Activated T-helper 1 cell treated with anti-CD3 and anti-CD28 coated beads, Interleukin-2, amount 50 U/mL, for 16 hours (primary cell): ENCODE measurements at places on chromosomes 11 and 22.

GRCh38 chr11:112697391-112698178 is 263.6 kb upstream of the NCAM1 start:
- no peak for DNase-seq

GRCh38 chr11:88680806-88681205 is 343.3 kb upstream of the CTSC start:
- no peak for DNase-seq

DNA sequence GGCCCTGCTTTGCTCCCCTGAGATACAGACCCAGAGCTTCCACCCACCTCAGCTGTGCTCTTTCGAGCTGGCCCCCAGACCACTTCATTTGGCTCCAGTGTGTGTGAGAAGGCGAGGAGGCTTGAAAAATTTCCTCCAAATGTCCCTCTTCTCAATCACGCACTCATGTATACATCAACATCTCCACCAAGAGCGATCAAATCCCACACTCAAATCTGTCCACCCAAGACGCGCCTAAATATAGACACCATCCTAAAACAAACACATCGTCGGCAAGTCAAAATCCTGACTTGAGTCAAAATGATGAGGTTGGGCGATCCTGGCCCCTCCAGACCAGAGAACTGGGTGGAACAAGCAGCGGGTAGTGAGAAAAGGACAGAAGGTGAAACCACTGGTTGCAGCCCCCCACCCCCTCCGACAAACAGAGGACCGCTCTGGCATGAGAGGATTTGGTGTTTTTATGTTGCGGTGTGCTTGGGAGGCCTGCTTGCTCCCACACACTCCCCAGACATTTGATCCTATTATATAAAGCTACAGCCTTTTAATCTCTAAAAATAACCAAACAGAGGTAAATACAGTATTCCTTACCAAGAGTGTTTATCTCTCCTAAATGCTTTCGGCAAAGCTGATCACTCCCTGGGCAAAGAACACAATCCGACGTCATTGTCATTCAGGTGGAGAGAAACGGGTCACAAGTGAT is 10.2 kb downstream of the MN1 start:
- no peak for DNase-seq

DNA sequence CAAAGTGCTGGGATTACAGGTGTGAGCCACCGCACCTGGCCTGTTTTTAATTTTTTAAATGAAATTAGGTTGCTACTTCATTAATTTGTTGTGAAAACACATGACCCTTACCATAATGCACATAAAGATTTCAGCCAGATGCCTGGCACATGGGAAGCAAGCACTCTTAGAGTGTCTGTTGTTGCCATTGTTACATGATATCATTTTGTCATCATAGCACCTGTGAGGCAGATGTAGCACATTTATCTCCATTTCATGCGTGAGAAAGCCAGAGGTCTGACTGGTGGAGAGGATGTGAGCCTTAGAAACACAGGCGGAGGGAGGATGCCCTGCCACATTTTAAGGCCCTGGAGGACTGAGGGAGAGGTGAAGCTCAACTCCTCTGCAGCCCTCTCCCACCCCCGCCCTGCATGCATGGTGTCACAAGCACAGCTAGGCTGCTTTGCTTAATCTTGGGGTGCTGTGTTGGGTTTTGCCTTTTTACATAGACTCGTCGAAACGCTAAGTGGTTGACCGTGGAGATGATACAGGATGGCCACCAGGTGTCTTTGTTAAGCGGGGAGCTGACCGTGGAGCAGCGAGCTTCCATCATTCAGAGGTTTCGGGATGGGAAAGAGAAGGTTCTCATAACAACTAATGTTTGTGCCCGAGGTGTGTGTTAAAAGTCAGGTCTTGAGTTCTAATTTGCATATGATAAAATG is 14.0 kb downstream of the DDX25 start:
- no peak for DNase-seq

- DNase-seq: peak; percentile 30
Observed at GRCh38 chr11:63999349-64000025, 13.2 kb downstream of the OTUB1 start.

DNA sequence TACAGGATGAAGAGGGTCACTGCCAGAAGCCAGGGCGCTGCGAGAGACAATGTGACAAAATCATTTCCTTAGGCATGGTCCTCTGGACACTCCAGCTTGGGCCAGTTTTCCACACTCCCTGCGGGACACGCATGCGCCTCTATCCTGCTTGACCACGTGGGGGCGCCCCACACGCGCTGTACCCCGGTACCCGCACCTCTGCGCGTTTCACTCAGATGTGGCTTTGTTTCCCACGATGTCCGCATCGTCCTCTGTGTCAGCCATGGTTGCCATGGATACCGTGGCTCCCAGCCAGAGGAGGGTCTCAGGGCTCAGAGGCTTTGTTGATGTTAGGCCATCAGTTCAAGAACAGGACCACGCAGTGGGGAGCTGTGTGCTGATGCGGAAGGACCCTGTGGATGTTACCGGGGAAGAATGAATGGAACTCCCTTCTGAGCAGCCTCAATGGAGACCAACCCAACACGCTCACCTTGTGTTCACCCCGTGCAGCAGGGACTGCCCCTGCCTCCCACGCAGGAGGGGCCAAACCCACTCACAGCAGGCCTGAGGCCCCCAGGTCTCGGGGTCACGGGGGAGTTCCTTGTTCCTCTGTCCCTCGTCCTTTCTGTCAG is 101.1 kb upstream of the SLC22A12 start:
- DNase-seq: peak; percentile 11

- DNase-seq: no peak
Observed at GRCh38 chr22:36585841-36586240, 56.9 kb upstream of the EIF3D start.

DNA sequence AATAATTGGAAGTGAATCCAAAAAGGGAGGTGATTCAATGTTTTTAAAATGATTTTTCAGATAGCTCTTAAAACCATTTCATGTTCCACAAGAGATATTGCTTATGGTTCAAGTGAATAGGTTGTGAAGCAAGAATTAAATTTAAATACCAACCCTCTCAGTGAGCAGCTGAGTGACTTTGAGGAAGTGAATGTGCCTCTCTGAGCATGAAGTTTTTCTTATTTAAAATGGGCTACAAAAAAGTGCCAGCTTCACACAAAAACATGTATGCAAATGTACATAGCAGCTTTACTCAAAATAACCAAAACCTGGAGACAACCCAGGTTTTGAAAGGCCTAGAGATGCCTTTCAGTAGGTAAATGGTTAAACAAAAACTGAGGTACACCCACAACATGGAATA is 35.5 kb upstream of the GAB4 start:
- DNase-seq: no peak

- DNase-seq: no peak
Observed at GRCh38 chr22:20405931-20406685, 12.2 kb downstream of the ZNF74 start.

DNA sequence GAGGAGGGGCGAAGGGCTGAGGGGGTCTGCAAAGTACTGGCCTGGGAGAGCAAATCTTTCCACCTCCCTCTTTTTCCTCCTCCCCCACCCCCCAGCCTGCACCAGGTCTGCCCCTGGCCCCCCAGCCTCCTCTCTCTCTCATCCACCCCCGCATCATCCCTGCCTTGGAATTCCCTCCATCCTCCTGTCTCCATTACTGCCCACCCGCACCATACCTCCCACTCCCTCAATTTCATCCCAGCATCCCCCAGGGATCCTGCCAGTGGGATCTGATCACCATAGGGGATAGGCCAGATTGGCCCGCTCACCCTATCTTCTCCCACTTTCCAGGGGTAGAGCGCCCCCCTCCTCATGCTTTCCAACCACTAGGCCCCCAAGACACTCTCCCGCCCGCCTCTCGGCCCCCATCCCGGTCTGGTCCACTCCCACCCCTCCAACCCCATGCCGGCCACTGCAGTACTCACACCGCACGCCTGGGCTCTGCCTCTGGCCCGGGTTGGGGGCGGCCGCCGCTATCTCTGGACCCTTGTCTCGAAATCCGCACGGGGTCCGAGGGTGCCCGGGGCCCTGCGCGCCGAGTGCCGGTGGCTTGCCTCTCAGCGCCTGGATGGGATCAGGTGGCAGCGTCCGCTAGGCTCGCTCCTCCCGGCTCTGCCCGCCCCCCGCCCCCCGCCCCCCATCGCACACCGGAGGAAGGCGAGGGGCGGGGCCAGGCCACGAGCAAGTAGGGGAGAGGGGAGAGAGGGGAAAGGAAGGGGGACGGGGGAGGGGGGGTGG is at the start of gene GAL3ST3:
GAL3ST3 (minus strand) TSS at position 615 of the 777 bp plus-strand sequence. CDS start 3,746 bp downstream, outside the sequence.
- DNase-seq: no peak

- no peak for DNase-seq
Observed at GRCh38 chr11:76523786-76524436, 79.1 kb downstream of the EMSY start.

- DNase-seq: peak; percentile 16
Observed at GRCh38 chr11:64234647-64235379, 429 bp downstream of the VEGFB start.

DNA sequence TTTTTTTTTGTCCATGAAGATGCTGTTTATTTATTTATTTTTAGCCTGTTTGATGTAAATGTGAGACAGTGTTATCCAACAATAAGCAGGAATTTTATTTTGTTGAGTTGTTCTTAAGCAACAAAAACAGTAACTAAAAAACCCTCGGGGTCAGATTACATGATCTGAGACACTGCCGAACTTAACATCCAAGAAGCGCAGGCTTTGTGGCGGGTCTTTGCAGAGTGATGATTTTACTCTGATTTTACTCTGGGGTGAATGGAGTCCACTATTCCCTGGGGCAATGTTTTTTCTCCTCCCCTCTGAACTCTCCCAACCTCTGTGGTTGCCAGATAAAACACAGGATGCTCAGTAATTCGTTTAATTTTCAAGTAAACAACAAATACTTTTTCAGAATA is 450.1 kb upstream of the B3GAT1 start:
- DNase-seq: no peak

GRCh38 chr11:30395751-30396150 is 72.8 kb downstream of the ARL14EP start:
- DNase-seq: no peak

GRCh38 chr11:121881806-121882205 is 234.2 kb downstream of the BLID start:
- DNase-seq: no peak

DNA sequence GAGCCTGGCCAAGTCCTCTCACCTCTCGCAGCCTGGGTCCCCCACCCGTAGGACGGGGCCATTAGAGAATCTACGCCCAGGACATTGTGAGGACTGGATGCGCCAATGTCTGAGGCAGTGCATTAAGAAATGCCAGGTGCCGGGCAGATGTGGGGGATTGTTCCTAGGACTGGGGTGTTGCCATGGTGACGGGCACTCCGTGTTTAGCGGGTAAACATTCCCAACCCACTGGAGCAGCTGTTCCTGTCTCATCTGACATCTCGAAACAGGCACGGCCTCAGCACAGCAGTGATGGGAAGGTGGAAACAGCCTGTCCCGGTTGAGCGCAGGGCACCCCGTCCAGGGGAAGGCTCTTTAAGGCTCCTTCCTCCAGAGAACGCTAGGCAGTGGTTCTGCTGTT is 99.6 kb upstream of the RTL6 start:
- DNase-seq: no peak

- DNase-seq: no peak
Observed at GRCh38 chr11:10778217-10778970, 27.3 kb downstream of the CTR9 start.

GRCh38 chr11:121435551-121436511 is 16.3 kb upstream of the SORL1 start:
- no peak for DNase-seq

GRCh38 chr11:78424334-78425270 is 7.0 kb upstream of the GAB2 start:
- DNase-seq: no peak

DNA sequence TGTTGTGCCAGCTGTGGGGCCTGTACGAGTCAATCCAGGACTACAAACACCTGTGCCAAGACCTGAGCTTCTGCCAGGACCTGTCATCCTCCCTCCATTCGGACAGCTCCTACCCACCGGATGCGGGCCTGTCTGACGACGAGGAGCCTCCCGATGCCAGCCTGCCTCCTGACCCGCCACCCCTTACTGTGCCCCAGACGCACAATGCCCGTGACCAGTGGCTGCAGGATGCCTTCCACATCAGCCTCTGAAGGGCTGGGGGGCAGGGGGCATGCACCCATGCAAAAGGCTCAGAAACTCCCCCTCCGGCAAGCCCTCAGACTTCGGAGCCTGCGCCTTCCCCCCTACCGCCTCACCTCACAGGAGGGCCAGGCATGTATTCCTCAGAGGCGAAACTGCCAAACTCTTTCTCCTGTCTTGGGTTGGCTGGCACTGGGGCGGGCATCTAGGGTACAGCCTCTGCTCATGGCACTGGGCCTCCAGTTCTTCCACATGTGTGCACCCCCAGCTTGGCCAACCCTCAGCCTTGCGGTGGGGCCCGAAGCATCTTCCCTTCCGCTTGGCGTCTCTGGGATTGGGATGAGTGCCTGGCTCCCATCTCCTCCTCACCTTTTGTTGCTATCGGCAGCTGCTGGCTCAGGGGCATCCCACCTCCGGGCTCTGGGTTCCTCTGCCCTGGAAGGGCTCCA is 1.2 kb downstream of the FAM89B start:
- DNase-seq: no peak

- peak; percentile 79 for DNase-seq
Observed at GRCh38 chr11:65524741-65525545, at the start of gene SCYL1. TSS of gene SCYL1 (plus strand) at chr11:65525083. CDS start at chr11:65525154, 71 bp downstream.

- DNase-seq: no peak
Observed at GRCh38 chr22:20223421-20224255, 44.5 kb downstream of the RTN4R start.

GRCh38 chr22:25941365-25941960 is 199.5 kb downstream of the MYO18B start:
- no peak for DNase-seq
